ENCODE measurements at places on chromosomes 6 and 20. TPM values are rescaled to one million over a fixed set of nuclear protein-coding genes. Genes with fewer than 3 reads are reported as not detected.

- DNase-seq = no peak
These were observed 39.3 kb upstream of the SMLR1 start for GRCh38 chr6:130787726-130788500.

The MEP1A gene
- total RNA-seq = not detected

The BPIFA1 gene
- total RNA-seq = not detected

DNA sequence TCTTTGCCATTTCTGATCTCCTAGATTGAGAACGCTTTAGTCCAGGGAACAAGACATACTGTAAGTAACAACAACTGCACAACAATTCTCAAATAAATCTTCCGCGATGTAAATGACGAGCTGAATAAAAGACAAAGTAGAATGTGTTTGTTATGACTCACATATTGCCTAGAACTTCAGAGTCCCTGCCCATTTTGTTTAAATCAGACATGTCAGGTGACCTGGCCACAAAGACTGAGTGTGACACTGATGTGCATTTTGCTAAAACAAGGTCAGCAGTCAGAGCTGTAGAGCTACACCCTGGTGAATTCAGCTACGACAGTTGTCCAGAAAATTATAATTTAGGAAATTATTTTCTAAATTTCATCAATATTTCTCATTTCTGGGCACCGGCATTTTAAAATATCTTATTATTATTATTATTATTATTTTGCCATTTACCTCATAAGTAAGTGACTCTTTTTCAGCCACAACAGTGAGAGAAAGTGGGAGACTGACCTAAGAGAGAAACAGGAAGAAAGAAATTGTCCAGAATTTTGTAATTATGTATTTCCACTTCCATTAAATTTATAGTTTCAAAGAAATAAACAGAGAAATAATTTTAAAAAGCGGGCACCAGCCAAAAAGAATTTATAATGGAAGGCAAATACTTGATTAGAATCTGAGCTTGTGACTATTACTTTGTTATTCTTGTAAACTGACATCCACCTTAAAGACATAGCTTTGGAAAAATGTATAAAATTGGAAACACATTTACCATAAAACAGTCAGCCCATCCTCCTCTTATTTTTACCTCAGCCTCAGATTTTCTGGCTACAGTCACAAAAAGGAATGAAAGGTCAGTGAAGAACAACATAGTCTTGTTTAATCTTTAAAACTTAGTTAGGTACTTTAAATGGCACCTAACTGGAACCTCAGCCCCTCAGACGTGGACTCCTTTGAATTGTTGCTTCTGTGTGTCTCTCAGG lies 157.0 kb upstream of the CITED2 start:
- no peak for DNase-seq

DNA sequence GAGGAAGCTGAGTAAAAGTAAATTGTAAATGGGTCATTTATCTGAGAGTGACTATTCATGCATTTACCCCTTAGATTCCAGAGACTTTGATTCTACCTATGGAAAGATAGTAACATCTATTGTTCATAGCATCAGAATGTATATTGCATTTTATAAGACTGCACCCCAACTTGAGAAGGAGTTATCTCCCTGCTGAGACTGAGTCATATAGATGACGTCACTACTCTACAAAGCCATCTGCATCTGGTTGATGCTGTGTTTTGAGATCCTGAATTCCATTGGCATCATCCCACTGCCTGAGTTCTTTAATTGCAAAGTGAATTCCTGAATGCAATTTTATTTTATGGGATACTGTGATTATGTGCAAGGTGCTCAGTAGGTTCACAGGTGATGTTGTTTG lies 444.0 kb upstream of the SLC35B3 start:
- no peak for DNase-seq

- DNase-seq = no peak
These were observed 94.7 kb downstream of the SMOC2 start for GRCh38 chr6:168535711-168536110.

- no peak for DNase-seq
These were observed 5.7 kb upstream of the FGD2 start for GRCh38 chr6:36999751-37000125.

The ADAM33 gene
- 3.5 TPM for total RNA-seq

DNA sequence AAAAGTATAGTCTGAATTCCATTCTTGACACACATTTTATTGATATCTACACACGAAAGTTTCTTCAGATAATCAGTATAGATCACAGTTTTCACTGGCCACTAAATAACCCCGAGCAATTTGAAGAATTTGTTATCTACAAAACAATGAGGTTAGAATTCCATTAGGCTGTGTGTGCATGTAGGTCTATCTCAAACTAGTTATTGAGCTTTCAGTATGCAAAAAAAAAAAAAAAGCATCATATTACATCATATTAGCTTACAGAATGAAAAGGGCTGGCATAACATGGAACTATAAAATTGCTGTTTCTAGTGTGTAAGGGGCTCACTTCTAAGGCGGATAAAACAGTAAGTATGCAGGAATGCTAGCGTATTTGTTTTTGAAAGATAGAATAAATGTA lies 59.5 kb upstream of the ADGRG6 start:
- DNase-seq = no peak

- peak; percentile 78 for DNase-seq
These were observed 3.9 kb downstream of the PEDS1 start for GRCh38 chr20:50149481-50150254.

The CD24 gene
- 3.3 TPM for total RNA-seq

GRCh38 chr20:22574545-22575086 lies 9.8 kb downstream of the FOXA2 start:
- DNase-seq = no peak

DNA sequence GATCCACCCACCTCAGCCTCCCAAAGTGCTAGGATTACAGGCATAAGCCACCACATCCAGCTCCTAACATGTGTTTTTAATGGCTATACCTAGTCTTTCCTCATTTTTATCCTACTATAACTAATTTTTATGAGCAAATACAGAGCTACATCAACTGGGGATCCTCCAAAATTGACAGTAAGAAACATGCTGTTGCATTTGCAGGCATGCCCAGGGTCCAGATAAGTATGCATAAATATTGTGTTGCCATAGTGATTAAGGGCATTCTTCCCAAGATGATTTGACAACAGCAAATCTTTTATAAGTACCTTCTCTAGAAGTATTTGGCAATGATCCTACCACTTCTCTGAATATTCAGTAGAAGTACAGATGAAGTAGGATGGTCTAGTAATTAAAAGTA lies 41.9 kb upstream of the MOXD1 start:
- no peak for DNase-seq

- DNase-seq = peak; percentile 77
These were observed 78.1 kb upstream of the TRAF3IP2 start for GRCh38 chr6:111683749-111684267.

The ZSCAN26 gene
- total RNA-seq = 22.4 TPM

GRCh38 chr20:23244916-23245552 lies 105.6 kb upstream of the NXT1 start:
- no peak for DNase-seq

DNA sequence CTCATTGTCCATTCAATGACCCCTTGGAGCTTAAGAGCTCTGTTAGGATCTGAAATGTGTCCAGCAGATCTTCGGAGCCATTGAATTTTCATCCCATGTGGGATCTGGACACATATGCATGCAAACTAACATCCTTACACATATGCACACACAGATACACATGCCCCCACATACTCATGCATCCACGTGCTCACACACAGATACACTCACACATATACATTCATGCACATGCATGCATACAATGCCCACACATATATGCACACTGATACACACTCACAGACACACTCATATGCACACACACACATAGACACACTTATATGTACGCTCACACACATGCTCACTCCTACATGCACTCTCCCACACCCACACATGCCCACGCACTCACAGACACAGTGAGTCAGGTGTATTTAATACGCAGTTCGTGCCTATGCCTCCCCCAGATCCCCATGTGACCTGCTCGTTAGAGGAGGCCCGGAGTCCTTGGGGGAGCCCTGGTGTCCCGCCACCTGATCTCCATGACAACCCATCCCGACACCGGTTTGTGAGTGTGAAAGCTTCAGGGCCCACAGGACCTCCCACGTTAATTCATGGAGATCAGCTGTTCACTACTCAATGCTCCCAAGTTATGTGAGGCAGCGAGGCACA lies 121.9 kb upstream of the SULF2 start:
- no peak for DNase-seq

DNA sequence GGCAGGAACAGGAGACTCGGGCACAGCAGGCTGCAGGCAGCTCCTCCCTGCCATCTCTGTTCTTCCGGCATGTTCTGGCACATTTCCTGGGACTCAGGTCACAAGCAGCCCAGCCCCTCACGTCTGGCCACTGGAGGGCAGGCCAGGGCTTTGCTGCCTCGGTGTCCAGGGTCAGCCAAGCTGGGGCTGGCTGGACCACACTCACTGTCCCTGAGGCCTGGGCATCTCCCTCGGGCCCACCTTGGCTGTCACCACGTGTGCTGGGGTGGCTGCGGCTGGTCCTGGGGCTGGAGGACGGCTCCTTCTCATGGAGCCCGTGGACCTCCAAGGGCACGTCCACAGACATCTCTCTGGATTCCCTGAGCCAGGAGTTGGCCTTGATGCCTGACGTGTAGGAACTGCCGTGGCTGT lies 18.5 kb downstream of the FRMD1 start:
- peak; percentile 95 for DNase-seq

DNA sequence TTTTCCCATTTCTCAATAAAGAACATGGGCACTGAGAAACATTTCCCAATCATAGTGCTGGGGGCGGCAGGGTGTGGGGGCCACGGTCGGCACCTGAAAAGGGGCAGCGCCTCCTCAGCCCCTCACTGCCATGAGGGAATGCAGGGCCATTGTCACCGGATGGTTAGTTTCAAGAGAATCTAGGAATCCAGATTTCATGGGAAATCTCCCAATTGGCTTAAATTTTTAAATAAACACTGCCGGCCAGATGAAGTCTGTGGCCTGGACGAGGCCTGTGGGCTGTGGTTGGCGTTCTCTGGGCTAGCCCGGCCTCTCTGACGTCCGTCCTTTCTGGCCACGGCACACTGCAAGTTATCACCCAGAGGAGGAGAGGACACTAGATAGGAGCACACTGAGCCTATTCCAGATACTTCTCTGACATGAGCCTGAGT lies 25.6 kb downstream of the MANBAL start:
- peak; percentile 94 for DNase-seq

DNA sequence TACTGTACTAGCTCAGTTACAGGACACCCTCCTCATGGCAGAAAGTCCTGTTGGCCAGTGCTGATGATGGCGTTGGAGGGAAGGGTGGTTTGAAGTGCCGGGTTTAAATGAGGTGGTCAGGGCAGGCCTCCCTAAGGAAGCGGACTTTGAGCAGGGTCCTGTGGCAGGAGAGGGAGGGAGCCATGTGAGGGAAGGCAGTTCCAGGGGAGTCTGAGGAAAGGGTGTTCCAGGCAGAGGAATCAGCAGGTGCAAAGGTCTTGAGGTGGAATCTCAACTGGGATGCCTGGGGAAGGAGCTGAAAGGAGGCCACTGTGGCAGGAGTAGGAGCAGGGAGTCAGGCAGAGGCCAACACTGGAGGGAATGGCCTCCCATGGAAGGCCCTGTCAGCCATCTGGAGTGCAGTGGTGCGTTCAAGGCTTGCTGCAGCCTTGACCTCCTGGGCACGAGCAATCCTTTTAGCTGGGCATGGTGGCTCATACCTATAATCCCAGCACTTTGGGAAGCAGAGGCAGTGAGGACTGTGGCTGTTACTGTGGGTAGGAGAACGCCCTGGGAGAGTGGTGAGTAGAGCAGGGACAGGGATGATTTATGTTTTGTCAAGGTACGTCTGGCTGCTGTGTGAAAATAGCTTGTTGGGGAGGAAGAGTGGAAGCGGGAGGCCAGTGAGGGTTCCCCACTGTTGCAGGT lies 26.2 kb downstream of the VSTM2L start:
- peak; percentile 62 for DNase-seq

GRCh38 chr6:134307870-134308269 lies 10.0 kb downstream of the SGK1 start:
- DNase-seq = no peak

GRCh38 chr6:169420912-169421543 lies 167.4 kb upstream of the THBS2 start:
- peak; percentile 83 for DNase-seq

DNA sequence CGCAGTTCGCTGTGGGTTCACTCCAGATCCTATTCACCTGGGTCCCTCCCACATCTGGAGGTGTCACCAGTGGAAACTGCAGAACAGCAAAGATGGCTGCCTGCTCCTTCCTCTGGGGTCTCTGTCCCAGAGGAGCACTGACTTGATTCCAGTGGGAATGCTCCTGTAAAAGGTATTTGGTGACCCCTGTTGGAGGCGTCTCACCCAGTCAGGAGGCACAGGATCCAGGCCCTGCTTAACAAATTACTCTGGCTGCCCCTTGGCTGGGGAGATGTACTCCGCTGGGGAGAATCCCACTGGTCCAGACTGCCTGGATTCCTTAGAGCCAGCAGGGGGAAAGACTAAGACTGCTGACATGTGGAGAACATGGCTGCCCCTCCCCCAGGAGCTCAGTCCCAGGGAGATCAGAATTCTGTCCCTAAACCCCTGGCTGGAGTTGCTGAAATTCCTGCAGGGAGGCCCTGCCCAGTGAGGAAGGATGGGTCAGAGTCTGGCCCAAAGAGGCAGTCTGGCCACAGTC lies 483.0 kb downstream of the CBLN4 start:
- DNase-seq = no peak

DNA sequence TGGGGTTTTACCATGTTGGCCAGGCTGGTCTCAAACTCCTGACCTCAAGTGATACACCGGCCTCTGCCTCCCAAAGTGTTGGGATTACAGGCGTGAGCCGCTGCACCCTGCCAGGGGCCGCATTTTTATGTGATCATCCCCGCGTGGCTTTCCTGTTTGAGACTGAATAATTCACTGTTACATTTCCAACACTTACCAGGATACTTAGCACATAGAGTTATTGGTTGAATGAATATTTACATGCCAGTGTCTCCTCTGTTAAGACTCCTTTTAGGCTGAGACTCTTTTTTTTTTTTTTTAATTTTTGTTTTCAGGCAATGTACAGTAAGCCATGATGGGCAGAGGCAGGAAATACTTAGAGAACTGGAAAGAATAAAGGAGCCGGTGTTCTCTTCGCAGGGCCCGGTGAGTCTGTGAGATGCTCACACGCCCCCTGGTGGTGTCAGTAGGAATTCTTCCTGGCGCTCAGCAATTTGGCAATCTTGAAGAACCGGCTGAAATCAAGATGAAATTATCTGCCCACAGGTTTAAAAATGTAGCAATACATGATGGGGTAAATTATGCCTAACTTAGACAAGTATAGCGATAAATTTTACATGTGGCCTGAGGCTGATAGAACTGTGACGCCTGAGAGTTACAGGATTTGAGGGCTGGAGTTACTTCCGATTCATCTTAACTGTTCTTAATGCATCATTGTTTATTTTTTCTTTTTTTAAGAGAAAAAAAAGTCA lies 7.6 kb upstream of the RNF114 start:
- DNase-seq = peak; percentile 96

The KIF13A gene
- total RNA-seq = 61.5 TPM

- peak; percentile 95 for DNase-seq
These were observed 3.6 kb upstream of the PHF1 start for GRCh38 chr6:33407132-33407718.

DNA sequence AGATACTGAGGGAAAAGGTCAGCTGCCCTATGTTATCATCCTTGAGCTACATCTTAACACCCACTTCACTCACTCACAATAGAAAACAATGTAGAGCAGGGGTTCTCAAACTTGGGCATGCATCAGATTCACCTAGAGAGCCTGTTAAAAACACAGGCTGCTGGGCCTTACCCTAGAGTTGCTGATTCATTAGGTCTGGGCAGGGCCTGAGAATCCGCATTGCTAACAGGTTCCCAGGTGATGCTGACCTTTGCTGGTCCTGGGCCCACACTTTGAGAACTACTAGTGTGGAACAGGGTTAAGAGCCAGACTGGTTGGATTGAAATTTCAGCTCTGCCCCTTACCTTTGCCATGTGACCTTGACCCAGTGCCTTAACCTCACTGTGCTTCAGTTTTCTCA lies 25.1 kb downstream of the RSPO4 start:
- no peak for DNase-seq

Measured in osteoblast (primary cell).